ENCODE measurements at places on chromosomes 4 and X.

GRCh38 chr4:154082760-154083535, 294.1 kb upstream of the SFRP2 start:
- DNase-seq, result no peak

DNA sequence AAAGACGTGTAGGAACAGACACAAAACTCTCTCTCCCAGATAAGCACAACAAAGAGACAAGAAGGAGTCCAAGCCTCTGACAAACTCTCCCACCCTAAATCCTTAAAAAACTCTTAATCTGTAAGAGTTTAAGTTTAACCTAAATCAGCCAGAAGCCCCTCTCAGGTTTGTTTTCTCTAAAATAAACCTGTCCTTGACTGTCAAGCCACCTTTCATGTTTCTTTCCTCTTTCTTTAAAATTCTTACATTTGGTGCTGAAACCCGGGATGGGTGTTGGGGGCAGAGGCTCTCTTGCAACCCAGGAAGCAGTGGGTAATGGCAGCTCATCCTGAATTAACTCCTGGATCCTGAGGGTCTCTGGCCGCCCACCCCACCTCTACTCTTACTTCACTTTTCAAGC, 107.8 kb upstream of the TENT5D start:
- no peak for DNase-seq

DNA sequence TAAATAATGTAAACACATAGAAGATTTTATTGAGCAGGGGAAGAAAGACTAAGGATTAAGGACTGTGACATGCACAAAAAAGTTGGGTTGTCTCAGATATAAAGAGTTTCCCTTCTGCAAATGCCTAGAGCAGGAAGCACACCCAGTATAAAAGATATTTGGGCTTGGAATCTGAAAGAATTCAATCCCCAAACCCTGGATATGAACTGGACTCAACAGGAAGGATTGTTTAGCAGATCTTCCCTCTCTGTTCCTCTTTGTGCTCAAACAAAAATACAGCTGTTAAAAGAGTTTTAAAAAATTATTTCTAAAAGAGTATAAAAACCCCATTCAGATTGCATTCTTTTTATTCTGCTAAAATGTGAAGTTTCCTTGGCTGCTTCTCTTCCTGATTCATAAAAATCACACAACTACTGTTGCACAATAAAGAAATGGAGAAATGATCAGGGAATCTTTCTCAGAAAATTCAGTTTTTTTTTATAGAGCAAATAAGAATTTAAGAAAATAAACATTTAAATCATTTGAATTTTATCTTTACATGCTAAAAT, 71.4 kb downstream of the PDLIM5 start:
- DNase-seq, result no peak

DNA sequence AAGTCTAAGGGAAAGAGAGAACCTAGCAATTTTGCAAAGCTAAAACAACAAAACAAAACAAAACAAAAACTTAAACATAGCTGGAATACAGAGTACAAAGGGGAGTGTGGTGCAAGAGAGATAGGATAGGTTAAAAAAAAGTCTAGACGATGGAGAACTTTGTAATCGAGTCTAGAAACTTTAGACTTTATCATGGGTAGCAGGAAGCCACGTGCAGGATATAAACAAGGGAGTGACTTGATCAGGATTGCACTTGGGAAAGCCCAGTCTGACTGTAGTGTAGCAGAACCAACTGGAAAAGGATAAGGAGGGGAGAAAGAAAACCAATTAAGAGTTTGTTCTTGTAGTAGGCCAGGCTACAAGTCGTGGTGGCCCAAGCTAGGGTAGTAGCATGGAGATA, 750.1 kb downstream of the RPA4 start:
- DNase-seq, result no peak
